ENCODE measurements at places on chromosomes 6 and 20. TPM values are rescaled to one million over a fixed set of nuclear protein-coding genes. Genes with fewer than 3 reads are reported as not detected.

DNA sequence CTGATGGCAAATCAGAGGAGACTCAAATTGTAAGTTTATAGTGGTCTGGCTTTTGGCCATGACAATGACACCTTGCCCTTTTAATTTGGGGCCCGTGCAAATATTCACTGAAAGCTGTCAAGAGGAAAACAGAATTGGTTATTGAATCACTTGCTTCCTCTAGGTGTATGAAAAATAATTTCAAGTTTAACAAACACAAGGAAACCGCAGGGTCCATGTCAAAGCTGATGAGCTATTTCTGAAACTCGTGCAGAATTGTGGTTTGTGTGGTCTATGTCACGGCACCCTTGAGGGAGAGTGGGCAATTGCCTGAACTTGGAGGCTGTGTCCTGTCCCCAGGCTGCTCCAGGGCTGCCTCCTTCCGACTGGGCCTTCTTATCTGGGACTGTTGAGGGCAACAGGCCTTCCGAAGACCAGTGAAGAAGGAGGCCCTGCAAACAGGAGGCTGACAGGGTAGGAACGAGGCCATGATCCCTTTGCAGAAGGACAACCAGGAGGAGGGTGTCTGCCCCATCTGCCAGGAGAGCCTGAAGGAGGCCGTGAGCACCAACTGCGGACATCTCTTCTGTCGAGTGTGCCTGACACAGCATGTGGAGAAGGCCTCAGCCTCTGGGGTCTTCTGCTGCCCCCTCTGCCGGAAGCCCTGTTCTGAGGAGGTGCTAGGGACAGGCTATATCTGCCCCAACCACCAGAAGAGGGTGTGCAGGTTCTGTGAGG, 788 bp downstream of the TRIM40 start:
- DNase-seq, result no peak

GRCh38 chr6:88165844-88166492, at the start of gene CNR1:
CNR1 (minus strand) TSS chr6:88166347; CDS start chr6:88145274, 21,073 bp downstream.
- DNase-seq, result no peak

The FOXP4 gene
- 4.9 TPM for total RNA-seq

- DNase-seq, result peak; percentile 73
Measured at GRCh38 chr6:131982740-131983259, 31.6 kb upstream of the CCN2 start.

The NRSN1 gene
- not detected for total RNA-seq

The PTPRT gene
- total RNA-seq, result not detected

- no peak for DNase-seq
Measured at GRCh38 chr6:40915165-40915564, 123.9 kb downstream of the UNC5CL start.

- DNase-seq, result peak; percentile 59
Measured at GRCh38 chr6:166910601-166911000, 45.7 kb downstream of the RNASET2 start.

- DNase-seq, result no peak
Measured at GRCh38 chr6:106138151-106138550, 52.0 kb downstream of the PRDM1 start.

DNA sequence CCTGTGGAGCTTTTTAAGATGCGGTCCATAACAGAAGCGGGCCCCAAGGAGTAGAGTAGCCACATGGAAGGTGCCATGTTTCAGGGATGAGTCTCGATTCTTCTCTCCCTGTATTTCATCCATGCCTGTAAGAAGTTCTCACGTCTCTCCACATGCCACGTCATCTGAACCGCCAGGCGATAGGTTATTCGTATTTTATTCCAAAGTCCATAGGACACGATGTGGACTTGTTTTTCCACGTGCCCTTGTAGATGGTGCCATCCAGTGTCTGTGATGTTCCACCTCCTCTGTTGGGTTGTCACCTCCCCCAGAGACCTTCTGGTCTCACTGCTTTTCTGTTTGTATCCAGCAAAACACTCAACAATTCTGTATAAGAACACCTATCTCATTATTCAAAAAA, 17.6 kb downstream of the HEBP2 start:
- DNase-seq, result no peak

GRCh38 chr20:38386004-38386403, 39.7 kb downstream of the LBP start:
- peak; percentile 34 for DNase-seq

The FLRT3 gene
- 4.0 TPM for total RNA-seq

DNA sequence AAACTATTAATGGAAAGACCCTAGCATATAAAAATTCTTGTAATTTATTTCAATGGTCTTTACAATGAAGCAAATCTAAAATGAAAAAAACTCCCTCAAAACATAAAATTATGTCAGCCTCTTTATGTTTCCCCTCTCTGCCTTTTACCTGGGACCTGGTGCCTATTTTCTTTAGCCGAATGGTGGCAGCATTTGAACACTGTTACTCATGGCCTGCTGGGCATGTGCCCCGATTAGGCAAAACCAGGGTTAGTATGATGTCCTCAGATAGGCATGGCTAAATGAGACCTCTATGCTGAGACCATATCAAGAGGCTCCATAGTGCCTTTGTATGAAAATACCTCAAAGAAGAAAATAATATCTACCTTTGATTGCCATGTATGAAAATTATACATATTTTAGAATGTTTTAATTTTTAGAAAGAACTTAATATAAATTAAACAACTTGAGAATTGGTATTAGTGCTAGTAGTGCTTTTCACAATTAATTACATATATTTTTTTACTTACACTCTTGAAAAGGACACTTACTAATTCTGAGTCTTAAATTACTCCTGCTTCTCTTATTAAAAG, 22.5 kb upstream of the C6orf58 start:
- DNase-seq, result peak; percentile 44

DNA sequence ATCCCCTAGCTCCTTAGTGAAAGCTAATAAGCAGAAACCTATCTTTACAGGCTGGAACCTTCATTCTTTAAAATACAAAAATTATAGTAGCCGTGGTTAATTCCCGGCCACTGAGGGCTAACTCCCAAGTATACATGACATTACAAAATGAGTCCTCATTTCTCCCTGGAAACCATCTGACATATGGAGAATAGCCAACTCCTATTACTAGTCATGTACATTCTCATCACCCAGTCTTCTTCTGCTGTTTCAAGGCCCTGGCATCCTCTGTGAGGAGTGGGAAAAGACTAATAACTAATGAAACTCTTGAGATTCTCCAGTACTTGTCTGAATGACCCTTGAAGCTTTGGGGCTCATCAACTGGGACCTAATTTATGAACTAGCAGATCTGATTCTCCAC, 30.2 kb downstream of the CSNK2A1 start:
- no peak for DNase-seq

- no peak for DNase-seq
Measured at GRCh38 chr6:109508166-109508860, 25.3 kb upstream of the ZBTB24 start.

DNA sequence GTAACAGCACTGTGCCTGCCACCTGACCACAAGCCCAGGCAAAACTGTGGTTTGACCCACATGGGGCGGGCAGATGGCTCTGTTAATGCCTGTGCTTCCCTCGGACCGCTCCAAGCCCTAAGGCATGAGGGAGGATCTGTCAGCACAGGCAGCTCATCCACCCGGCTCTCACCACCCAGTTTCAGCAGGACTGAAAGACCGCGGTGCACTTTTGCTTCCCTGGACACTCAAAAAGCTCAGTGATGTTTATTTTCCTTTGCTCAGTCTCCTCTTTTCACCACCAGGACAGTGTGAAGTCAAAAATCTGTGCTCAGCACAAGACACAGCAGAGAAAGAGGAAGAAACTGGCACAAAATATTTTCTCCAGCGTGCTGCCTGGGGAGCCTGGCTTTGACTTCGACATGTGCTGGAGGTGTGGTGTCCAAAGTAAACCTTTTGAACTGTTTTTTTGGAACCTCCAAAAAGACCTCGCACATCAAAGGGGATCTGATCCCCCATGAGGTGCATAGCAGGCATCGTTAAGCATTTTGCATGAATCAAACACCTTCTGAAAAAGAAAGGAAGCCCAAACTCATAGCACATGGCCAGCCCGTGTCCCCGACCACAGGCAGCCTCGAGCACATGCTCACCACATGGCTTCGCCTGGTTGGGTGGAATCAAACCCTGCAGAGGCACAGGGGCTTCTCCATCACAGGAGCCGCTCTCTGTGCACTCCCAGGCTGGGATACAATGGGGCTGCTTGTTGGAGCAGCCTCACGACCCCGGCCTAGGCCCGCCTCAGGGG, 441.7 kb upstream of the JARID2 start:
- DNase-seq, result no peak

DNA sequence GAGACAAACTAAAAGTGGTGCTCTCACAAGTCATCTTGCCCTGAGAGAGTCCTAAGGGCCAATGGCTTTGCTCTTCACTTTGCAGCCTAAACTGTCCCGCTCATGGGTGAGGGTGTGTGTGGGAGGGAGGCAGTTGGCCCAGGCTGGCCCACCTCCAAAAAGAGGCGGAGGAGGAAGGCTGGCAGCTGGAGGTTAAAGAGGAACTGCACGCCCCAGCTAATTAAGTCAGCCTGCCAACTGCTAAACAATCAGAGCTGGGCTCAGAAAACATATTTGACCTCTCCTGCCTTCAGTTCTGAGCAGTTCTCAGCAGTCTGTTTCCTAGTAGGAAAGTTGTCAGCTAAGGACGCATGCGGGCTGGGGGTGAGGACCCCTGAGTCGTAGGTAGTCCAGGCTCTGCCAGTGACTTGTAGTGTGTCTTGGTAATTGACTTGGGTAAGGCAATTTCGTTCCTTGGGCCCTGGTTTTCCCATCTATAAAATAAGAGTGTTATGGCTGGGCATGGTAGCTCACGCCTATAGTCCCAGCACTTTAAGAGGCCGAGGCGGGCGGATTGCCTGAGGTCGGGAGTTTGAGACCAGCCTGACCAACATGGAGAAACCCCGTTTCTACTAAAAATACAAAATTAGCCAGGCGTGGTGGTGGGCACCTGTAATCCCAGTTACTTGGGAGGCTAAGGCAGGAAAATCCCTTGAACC, 17.0 kb downstream of the GSS start:
- no peak for DNase-seq

GRCh38 chr20:10661261-10661660, 12.5 kb downstream of the JAG1 start:
- no peak for DNase-seq

- DNase-seq, result no peak
Measured at GRCh38 chr20:36304786-36305495, 1.2 kb upstream of the DLGAP4 start.

DNA sequence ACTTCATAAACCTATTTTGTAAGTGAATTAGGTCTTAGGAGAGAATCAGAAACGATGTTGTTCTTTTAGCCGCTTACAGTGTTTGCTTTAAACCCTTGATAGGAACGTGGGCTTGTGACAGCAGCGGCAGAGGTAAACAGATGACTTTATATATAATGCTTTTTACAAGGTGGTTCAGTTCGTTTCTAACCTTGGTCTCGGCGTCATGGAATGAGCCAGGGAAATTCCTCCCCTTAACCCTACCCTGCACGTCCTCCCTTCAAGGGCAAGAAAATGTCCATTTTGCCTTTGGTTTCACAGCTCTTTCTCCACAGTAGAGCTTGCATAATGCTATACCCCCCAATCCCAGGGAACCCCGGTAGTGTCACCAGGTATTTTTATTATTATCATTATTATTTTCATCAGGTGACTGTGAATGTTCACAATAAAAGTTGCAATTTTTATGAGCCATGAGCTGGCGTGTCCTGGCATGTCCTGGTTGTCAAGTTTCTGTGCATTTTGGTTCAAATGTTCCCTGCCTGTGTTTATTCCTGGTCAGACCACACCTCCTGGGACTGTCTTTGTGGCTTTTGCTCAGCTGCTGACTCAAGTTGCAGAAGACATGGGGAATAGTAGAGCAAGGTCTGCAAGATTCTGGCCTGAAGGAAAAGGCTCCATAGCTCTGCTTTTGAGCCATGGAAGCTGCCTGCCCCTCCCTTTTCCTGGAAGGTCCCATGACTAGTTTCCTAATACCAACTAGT, 112.8 kb upstream of the BMP2 start:
- DNase-seq, result peak; percentile 52

The TTK gene
- total RNA-seq, result 48.7 TPM

- no peak for DNase-seq
Measured at GRCh38 chr6:149876241-149876933, 12.2 kb upstream of the LRP11 start.

DNA sequence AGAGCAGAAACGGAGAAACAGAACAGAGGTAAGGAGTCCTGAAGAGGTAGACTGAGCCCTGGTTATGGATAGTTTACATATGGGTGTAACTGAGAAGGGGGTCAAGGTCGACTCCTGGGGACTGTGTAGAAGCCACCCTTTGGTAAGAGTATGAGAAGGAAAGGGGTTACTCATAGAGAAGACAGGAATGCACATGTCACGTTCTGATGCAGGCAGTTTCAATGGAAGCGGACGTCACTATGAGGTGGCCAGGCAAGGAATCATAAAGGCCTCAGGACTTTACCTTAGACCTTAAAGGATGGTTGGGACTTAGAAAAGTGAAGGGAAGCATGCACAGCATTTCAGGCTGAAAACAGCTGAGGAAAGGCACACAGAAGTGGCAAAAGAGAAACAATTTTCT, 25.1 kb downstream of the RGS17 start:
- DNase-seq, result no peak

The EDN3 gene
- total RNA-seq, result not detected

The ID4 gene
- 0.55 TPM for total RNA-seq

The PLCG1 gene
- total RNA-seq, result 55.5 TPM

GRCh38 chr6:3331494-3331893, 72.7 kb downstream of the PSMG4 start:
- no peak for DNase-seq

- DNase-seq, result no peak
Measured at GRCh38 chr6:19303383-19303782, 533.8 kb upstream of the ID4 start.

The OOEP gene
- total RNA-seq, result not detected

The PDYN gene
- not detected for total RNA-seq

DNA sequence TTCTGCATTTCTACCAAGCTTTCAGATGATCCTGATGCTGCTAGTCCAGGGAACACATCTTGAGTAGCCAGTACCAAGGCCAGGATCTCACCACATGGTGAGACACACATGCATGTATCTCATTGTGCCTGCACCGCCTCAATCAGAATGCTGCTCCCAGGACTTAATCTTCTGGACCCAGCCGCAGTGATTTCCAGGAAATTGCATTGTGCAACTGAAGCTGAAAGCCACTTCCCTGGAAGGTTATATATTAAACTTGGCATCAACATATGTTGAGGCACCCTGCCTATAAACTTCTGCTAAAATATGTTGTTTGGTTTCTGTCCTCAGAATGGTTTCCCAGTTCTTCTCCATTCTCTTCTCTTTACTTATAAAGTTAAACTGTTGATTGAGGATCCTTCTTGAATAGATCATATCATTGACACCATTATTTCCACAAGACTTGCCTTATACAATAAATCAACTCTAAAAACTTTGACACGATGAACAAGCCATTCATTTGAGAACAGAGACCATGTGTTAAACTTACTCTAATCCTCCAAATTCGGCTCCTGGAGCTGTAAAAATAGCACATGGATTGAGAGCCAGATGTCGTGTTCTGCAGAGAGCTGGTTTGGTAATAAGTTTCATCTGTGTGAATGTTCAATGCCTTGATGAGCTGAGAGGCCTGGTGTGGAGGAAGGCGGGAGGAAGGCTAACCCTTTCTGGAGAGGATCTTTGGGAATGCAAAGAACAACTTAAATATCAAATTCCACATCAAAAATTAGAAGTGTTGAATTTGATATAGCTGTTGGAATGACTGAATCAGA, 65.0 kb upstream of the PCSK2 start:
- no peak for DNase-seq

- DNase-seq, result no peak
Measured at GRCh38 chr6:147468634-147469033, 39.9 kb upstream of the SAMD5 start.
